CD4-positive, alpha-beta T cell treated with Interleukin-15 for 4 hours (primary cell): ENCODE measurements at places on chromosomes 12 and 14.

- DNase-seq: peak; percentile 80
Observed at GRCh38 chr14:74618078-74618952, 6.3 kb upstream of the LTBP2 start.

GRCh38 chr12:47817272-47818006 is 2.3 kb downstream of the HDAC7 start:
- DNase-seq: no peak

DNA sequence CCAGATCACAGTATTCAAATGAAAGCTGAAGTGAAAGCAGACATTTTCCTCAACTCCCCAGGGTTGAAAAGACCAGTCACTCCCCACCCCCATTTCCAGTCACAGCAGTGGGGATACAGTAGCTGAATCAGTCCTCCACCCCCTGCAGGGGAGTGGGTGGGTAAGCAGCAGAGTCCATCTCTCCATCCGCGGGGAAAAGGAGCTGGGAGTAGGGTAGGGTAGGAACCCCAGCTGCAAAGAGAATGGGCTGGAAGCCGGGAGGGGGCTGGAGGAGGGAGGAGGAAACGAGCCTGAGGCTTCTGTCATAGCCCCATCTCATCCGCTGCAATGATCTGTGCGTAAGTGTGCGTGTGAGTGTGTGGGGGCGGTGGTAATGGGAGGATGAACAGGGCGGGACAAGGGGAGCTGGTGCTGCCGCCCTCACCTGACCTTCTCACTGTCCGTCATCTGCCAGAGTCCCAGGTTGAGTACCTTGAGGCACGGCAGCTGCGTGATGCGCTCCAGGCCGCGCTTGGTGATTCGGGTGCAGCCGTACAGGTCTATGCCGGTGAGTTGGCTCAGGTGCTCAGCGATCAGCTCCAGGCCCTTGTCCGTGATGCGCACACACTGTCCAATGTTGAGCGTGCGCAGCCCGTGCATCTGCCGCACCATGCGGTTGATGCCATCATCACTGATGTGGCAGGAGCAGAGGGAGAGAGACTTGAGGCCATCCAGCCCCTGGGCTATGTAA is 1.8 kb downstream of the FBXL14 start:
- DNase-seq: peak; percentile 60

DNA sequence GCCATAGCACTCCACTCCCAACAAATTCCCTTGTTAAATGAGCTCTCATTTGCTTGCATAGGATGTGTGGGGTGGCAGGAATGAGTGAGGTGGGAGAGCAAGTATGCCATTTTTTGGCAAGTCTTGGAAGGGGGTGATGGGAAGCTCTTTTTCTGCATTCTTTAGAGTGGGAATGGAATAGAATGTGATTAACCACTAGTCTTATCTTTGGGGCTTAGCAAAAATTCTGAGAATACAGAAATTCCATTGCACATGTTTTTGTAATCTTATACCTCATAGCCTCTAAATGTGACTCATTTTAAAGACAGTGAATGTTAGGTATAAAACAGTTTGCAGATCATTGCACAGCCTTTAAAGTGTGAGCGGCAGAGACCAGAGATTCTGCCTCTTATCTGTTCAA is 28.4 kb upstream of the NEDD1 start:
- no peak for DNase-seq

DNA sequence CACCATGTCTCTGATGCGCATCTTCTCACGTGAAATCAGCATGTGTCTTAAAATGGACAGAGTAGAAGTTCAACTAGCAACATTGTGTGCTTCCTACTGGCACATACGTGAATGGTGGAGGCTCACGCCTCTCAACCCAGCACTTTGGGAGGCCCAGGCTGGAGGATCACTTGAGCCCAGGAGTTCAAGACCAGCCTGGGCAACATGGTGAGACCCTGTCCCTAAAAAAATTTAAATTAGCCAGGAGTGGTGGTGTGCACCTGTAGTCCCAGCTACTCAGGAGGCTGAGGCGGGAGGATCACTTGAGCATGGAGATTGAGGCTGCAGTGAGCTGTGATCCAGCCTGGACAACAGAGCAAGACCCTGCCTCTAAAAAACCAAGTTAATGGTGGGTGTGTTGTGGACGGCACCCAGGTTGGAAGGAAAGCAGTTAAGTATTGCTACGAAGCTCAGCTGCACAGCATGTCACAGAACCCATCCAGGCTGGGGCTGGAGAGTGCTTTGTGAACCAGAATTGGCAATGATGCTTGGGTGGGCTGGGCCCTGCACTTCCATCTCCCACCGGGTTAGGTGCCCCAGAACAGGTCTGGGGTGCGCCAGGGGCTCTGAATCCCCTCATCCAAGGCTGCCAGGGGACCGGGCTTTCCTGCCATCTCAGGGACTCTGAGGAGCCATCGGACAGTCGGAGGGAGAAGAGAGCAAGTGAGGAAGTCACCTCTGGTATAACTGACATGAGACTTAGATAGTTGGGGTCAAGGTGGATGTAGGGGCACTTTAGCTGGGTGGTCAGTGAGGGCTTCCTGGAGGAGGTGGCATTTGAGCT is 33.0 kb upstream of the ULK1 start:
- DNase-seq: no peak

DNA sequence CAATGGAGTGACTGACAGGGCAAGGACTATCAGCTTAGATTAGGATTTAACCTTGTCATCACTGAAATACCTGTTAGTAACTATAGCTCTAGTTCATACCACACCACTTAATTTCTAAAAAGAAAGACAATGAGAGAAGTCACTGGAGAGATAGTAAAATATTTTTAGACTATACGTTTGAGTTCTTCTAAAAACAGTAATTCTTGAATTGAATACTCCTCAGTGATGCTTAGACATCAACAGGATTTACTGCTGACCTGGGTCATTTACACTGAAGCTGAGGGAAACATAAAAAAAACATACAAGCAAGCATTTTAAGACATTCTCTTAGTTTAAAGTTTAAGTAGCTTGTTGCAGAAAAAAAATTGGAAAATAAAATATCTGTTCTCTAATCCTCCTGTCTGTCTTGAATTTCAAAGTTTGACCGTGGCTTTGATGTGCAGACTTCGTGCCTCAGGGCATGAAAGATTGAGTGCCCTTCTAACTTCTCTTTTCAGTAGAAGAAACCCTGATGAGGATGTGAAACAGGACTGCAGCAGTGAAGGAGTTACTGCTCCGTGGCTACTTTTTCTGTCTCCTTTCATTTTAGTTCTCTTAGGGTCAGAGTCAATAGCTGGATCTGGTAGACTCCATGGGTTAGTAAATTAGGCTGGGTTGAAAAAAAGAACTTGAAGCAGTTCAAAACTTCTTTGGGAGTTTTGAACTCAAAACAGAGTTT is 172.2 kb downstream of the PTPRO start:
- no peak for DNase-seq

GRCh38 chr12:115206801-115207200 is 522.8 kb upstream of the TBX3 start:
- no peak for DNase-seq

DNA sequence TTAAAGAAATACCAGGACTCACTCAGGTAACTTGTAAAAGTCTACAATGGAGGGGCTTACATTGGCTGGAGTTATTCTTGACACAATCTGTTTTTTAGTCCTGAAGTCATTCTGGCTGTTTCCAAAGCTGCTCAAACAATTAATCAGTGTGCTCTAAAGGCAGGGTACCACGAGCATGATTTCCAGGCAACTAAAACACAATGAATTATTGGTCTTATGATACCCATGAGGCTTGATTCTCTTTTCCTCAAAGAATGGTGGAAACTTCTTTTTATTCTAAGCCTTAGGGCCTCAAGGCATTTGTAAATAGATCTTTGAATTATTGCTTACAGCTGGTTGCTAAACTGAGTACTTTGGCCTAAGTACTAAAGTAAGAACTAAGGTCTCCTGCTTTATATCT is 199.8 kb upstream of the PDZRN4 start:
- no peak for DNase-seq
